Osteocyte (in vitro differentiated cells): ENCODE measurements at places on chromosomes 12 and 14. TPM values are rescaled to one million over a fixed set of nuclear protein-coding genes. Genes with fewer than 3 reads are reported as not detected.

GRCh38 chr12:131159660-131160059, 206.0 kb downstream of the ADGRD1 start:
- DNase-seq, result no peak

DNA sequence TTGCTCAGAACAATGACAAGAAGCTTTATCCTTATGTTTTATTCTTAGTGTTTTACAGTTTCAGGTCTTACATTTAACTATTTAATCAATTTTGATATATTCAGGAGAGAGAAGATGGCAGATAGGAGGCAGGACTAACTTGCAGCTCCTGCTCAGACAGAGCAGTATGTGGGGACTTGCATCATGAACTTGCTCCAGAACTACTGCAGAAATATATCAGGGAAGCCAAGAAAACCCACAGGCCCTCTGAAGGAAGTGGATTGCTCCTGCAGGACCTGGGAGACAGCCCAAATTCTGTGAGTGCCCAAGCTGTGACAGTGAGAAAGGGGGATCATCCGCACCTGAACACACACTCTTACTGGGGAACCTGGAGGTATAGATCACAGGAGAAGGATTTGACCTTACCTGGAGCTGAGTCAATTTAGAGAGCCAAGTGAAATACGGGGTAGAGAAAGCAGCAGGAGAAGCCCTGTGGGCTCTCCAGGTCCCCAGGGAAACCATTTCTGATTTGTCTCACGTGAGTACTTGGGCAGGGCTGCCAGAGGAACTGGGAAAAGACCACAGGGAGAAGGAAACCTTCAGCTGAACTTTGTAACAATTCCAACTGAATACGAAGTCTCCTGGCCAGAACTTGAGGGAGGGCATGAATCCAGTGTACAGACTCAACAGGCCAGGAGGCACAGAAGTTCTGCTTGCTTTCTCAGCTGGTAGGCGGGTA, 28.9 kb upstream of the TSPAN8 start:
- no peak for DNase-seq

DNA sequence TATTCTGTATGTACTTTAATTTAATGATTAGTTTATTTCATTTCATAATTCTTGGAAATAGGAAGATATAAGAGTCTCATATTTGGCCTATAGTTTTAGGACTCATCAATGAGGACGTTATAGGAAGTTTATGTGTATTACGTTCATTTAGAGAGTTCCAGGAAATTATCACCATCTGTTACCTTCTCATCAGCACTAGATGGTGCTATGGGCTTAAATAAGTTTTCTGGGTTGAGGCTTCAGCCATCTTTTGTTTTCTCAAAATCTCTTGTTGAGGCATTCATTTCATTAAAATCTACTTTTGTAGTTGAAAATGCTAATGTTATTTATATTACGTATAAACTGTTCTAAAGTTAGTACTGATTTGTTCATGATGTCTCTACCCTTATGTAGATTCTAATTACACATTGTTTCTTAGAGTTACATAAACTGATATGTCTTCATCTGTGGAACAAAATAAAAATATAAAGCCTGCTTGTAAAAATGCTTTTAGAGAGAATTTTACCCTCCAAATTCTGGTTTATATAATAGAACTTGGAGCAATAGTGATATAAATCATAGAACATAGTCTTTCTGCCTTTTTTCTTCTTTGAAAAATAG, 89.2 kb downstream of the CFAP54 start:
- no peak for DNase-seq

DNA sequence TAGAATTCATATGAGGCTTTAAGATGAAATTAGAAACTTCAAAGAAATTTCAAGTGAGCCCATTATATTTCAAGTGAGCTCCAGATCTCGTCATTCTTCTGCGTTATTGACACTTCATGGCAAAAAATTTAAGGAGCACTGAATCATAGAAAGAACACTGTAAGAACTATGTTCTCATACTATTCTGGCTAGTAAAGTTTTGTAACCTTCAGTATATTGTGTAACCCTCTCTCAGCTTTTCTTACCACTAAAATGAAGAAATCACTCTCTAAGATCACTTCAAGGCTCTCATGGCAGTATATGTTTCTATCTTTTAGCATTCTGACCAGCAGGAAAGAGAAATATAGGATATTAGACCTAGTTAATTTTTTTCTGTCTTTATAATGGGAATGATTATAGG, 6.3 kb downstream of the GPHN start:
- DNase-seq, result no peak

- no peak for DNase-seq
Observed at GRCh38 chr12:11815397-11815796, 165.9 kb downstream of the ETV6 start.

- no peak for DNase-seq
Observed at GRCh38 chr12:28954333-28954732, 194.7 kb upstream of the FAR2 start.

DNA sequence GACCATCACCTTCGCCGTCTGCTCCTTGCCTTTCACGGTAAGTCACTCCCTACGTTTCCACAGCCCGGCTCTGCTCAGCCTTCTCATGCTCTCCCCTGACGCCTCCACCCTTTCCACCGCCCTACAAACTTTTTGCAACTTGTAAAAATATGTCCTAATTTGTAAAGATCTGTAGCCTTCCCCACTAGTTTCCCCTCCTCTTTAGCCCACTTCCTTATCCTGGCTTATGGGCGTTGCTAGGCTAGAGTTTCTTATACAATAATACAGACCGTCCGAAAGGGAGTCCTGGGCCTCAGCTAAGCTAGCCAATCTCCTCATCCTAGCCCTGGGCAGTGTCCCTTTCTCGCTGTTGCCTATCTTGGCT, 1.2 kb downstream of the PTGER2 start:
- no peak for DNase-seq

DNA sequence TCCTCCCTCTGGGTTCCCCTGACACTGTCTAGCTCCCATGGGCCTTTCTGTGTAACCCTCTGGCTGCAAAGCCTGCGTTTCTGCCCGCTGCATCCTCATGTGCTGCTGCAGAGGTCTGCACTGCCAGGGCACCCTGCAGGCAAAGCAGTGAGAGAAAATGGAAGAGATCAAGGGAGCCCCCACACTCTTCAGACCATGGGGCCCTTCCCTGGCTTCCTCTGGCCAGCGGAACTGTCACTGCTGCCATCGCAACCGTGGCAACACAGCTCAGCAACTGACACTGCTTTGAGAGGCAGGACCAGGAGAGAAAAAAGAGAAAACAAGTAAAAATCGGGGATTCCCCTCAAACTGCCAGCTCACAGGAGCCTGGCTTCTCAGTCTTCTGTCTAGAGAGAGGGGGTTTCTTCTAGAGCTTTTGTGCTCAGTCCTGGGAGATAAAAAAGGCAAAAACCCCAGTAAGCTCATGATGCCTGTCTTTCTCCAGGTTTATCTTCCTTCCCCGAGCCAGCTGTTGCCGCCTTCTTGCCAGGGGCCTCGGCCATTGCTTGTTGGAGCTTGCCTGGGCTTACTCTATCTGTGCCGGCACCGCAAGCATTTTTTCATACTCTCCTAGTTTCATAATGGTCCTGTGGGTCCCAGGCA, 38.9 kb downstream of the C14orf132 start:
- no peak for DNase-seq

- DNase-seq, result no peak
Observed at GRCh38 chr14:91327250-91327595, 82.7 kb upstream of the GPR68 start.

GRCh38 chr12:109268896-109269295, 40.2 kb downstream of the FOXN4 start:
- no peak for DNase-seq

DNA sequence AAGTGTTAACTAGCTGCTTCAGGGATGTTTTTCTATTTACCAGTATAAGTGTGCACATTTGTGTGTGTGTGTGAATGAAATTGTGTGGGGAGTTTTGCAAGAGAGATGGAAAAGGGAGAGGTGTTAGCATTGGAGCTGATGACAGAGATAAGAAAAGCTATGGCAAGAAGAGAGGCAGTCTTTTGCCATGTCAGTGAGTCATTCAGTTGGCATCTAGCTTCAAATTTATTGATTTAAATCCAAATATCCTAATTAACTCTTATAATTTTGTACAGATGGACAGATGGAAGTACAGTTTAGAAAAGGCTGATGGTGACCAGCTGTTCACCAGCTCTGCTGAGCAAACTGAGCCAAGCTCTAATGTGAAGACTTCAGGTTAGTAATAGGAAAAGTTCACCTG, 3.3 kb upstream of the BHLHE41 start:
- DNase-seq, result no peak

- DNase-seq, result no peak
Observed at GRCh38 chr14:89797148-89797547, 157.4 kb downstream of the EFCAB11 start.

GRCh38 chr14:103043257-103044015, 13.9 kb downstream of the CDC42BPB start:
- no peak for DNase-seq

- DNase-seq, result no peak
Observed at GRCh38 chr12:132569856-132570480, 40.4 kb downstream of the LRCOL1 start.

GRCh38 chr14:88934351-88934806, 109.9 kb downstream of the TTC8 start:
- DNase-seq, result no peak

GRCh38 chr14:76169776-76170175, 18.1 kb downstream of the GPATCH2L start:
- no peak for DNase-seq

DNA sequence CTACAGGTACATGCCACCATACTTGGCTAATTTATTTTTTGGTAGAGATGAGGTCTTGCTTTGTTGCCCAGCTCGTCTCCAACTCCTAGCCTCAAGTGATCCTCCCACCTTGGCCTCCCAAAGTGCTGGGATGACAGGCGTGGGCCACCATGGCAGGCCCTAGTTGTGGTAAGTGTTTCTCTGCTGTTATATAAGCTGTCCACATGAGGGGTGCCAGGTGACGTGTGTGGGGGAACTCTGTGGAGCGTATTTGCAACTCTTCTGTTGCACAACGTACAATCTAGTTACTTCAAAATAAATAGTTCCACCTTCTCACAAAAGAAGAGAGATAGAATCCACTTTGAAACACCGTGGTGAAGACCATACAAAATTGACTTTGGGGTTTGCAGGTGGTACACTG, 125.1 kb downstream of the NCOR2 start:
- no peak for DNase-seq

DNA sequence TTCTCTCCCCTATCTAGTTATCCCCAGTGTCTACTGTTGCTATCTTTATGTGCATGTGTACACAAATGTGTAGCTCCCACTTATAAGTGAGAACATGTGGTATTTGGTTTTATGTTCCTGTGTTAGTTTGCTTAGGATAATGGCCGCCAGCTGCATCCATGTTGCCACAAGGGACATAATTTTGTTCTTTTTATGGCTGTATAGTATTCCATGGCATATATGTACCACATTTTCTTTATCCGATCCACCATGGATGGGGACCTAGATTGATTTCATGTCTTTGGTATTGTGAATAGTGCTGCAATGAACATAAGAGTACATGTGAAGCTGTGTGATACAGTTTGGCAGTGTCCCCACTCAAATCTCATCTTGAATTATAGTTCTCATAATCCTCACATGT, 218.1 kb downstream of the KSR2 start:
- DNase-seq, result no peak

- no peak for DNase-seq
Observed at GRCh38 chr12:129009833-129010622, 156.8 kb downstream of the GLT1D1 start.

DNA sequence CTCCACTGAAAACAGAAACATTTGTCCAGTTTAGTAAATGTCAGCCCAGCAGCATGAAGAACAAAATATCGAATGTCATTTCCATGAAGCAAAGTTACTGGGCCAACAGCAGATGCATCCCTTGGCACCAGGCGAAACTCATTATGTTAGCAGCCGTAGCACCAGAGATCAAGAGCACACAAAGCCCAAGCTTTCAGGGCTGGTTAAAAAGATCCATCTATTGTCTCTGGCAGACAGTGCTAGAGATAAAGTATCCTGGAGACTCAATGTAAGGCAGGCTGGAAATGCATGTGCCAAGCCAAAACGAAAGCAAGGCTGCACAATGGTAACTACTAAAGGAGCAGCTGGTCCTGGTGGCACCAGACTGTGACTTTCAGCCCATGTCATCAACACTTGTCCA, 120.3 kb upstream of the PLEKHG7 start:
- DNase-seq, result no peak

The HOXC4 gene
- not detected in 2 replicates for total RNA-seq

The NTS gene
- not detected in 2 replicates for total RNA-seq

The COX8C gene
- not detected in 2 replicates for total RNA-seq

The SYNDIG1L gene
- 0.26 TPM in 1 of 2 replicates, not detected in the other for total RNA-seq

The USP5 gene
- 113 and 114 TPM in 2 replicates for total RNA-seq

The TMTC1 gene
- 35.3 and 37.5 TPM in 2 replicates for total RNA-seq

The CYP46A1 gene
- 1.3 and 1.8 TPM in 2 replicates for total RNA-seq

The SLC7A8 gene
- 0.52 and 0.75 TPM in 2 replicates for total RNA-seq

The DPY19L2 gene
- 13.9 and 15.2 TPM in 2 replicates for total RNA-seq

The RHOJ gene
- 63.6 and 69.7 TPM in 2 replicates for total RNA-seq
